ENCODE measurements at places on chromosomes 7 and 10. TPM values are rescaled to one million over a fixed set of nuclear protein-coding genes. Genes with fewer than 3 reads are reported as not detected.

DNA sequence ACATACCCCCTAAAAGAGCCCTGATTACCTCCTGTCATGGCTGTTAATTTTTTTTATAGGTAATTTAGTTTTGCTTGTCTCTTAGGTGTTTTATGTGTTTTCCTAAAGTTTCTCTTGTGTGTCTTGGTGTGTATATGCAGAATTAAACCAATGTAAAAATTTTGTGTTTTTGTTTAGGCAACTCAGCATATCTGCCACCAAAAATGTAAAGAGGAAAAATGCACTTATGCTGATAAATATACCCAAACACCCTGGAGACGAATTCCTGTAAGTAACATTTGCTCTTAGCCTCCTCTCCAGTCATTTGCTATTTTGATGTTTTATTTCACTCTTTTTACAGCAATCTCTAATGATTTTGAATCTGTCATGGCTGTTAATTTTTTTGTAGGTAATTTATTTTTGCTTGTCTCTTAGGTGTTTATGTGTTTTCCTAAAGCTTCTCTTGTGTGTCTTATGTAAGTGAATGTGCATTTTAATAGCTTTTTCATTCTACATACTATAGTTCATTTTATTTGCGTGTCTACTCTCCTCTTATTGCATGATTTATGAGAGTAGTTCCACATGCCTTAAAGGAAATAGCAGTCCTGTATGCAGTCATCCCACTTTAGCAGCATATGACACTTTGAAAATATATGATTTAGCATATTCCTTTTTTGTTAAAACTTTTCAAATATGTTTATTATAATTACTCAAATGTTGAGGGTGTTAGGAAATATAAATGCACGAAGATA, 149.2 kb downstream of the CCSER2 start:
- DNase-seq: no peak
- H3K27me3 ChIP-seq: no peaks in the 10 kb centered on the region
- H3K4me3 ChIP-seq: no peak overlapping the region
- no peaks in the 10 kb centered on the region for H3K4me1 ChIP-seq
- peaks cover 26% of the 10 kb centered on the region for H3K36me3 ChIP-seq
- no peak overlapping the region for H3K27ac ChIP-seq

Gene OR2AE1
- total RNA-seq: not detected

DNA sequence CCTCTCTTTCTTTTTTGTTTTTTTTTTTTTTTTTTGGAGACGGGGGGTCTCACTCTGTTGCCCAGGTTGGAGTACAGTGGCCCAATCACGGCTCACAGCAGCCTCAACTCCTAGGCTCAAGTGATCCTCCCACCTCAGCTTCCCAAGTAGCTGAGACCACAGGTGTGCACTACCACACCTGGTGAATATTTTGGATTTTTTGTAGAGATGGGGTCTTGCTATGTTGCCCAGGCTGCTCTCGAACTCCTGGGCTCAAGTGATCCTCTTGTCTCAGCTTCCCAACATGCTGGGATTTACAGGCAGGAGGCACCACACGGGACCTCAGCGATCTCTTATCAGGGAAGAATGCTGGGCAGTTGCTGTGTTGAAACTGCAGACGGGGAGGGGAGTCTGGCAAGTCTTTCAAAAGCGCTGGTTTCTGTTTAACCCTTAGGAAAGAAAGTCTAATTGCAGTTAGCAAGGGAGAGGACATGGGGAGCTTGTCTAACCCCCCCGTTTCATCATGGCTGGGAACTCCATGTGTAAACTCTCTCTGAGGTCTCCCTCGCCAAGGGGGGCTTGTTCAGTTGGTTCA, 39.6 kb upstream of the LMTK2 start:
- H3K4me3 ChIP-seq: no peak overlapping the region
- no peaks in the 10 kb centered on the region for H3K36me3 ChIP-seq
- no peaks in the 10 kb centered on the region for H3K27me3 ChIP-seq
- no peak overlapping the region for H3K27ac ChIP-seq

DNA sequence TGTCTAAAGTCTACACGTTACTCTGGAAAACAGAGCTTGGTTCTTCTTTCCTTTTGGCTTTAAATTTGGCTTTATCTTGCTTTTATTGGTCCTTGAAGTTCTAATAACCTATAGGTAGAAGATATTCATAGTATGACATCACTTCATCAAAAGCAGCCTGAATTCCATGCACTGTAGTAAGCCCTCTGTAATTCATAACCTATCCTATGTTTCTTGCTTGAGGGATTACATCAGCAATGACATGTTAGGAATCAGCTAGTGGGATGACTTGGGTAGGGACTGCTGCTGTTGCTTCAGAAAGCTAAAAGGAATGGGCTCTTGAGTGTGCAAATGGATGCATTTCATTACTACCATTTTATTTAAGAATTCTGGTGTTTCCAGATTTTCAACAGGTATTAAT, 184.9 kb downstream of the PTEN start:
- H3K4me1 ChIP-seq: peaks cover 2% of the 10 kb centered on the region
- H3K27ac ChIP-seq: no peak overlapping the region
- H3K4me3 ChIP-seq: no peak overlapping the region
- no peaks in the 10 kb centered on the region for H3K27me3 ChIP-seq
- H3K36me3 ChIP-seq: no peaks in the 10 kb centered on the region

DNA sequence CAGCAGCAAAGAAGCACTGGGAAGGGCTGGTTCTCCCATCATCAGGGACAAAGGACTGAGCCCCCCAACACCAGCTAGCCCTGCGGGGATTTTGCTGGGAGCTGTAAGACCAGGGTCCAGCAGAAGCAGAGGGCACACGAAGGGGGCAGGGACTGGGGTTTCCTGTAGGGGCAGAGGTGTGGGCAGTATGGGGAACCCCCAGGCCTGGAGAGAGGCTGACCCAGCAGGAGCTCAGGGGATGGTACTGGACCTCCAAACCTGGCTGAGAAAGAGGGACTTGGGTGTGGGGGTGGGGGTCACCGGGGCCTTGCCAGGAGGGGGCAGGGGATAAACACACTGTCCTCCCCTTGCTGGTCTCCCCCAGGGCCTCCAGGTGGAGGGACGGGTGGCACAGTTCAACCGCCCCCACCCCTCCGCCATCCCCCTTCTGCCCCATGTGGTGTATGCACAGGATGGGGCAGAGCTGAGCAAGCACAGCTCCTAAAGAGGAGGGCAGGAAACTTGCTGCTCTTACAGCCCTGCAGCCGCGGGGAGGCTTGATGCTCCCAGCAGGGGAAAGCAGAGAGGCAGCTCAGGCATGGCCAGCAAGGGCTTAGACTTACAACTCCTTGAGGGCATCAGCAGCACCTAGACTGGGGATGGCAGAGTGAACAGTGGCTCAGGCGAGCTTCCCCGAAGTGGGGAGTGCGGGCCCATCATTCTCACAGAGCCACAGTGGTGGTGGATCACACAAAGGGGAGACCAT, 12.4 kb upstream of the RET start:
- no peaks in the 10 kb centered on the region for H3K36me3 ChIP-seq
- no peak for DNase-seq
- no peak overlapping the region for H3K27ac ChIP-seq
- H3K27me3 ChIP-seq: no peaks in the 10 kb centered on the region
- no peaks in the 10 kb centered on the region for H3K4me1 ChIP-seq

Gene TMEM176B
- total RNA-seq: 4.0 TPM

DNA sequence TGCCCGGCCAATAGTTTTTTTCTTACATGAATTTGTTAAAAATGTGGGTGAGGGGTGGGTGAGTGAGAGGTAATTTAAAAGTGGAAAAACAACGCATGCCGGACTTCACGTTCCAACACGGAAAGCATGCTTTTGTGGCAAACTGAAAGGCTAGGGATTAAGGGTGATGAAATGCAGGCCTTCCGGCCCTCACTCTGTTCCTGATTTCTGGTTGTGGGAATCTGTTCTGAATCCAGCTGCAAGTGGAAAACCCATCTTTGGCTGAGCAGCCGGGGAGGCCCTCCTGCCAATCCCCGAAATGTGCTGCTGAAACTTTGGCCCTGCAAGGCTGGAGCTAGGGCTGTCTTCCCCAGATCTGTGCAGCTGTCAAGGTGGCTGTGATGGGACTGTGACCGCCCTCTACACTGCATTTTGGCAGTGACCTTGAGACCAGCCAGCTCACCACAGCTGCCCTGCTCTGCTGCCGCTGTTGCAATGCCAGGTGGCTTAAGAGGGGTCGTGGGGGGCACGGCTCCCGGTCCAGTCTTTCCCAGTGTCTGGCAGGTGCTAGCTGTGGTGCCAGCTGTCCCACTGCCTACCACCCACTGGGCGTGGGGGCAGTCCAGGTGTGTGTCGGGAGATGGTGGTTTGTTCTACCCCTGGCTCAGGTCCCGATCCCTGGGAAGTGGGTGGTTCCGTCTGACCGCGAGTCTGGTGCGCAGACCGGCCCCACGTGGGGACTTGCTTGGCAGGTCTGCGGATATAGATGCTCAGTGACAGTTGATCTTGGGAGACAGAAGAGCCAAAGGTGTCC, 39.0 kb downstream of the TET1 start:
- no peak overlapping the region for H3K4me3 ChIP-seq
- no peaks in the 10 kb centered on the region for H3K27me3 ChIP-seq
- no peak for DNase-seq
- H3K27ac ChIP-seq: no peak overlapping the region
- H3K4me1 ChIP-seq: peaks cover 9% of the 10 kb centered on the region
- no peaks in the 10 kb centered on the region for H3K36me3 ChIP-seq

GRCh38 chr10:13039761-13040160, 38.2 kb upstream of the CCDC3 start:
- no peak overlapping the region for H3K27ac ChIP-seq
- no peaks in the 10 kb centered on the region for H3K27me3 ChIP-seq
- H3K4me3 ChIP-seq: no peak overlapping the region
- DNase-seq: no peak

Gene PRRT4
- 0.42 TPM for total RNA-seq

DNA sequence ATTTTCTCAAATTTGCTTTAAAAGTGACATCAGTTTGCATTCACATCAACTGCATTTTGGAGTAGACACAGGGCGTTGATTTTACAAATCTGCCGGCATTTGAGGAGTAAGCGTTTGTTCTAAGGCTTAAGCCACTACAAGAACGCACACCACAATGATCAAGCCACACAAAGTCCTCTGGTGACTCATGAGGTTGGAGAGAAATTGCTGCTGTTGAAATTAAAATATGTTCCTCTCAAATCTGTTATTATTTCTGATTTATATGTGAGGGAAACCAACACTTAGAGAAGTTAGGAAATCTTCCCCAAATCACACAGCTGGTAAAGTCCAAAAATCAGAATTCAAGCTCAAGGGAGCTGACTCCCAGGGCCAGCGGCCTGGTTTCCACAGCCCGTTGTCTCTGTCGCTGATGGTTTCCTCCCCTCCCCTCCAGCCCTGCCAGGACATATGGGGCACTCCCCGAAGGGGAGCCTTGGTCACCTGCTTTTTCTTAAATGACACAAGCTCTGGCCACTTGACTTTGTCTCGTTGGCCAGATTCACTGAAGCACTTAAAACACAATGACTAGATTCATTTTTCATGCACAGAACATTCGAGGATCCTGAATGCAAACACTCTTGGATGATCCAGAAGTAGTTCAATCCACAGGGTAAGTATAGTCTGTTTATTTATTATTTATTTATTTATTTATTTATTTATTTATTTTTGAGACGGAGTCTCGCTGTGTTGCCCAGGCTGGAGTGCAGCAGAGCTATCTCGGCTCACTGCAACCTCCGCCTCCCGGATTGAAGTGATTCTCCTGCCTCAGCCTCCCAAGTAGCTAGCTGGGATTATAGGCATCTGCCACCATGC, 29.2 kb upstream of the KLF6 start:
- no peak for DNase-seq
- H3K36me3 ChIP-seq: no peaks in the 10 kb centered on the region
- H3K4me1 ChIP-seq: peaks cover 42% of the 10 kb centered on the region
- no peak overlapping the region for H3K4me3 ChIP-seq
- peak overlapping the region; percentile 43 for H3K27ac ChIP-seq

Gene IL6
- total RNA-seq: 1.7 TPM

GRCh38 chr10:72089618-72090017, 1.3 kb upstream of the SPOCK2 start:
- H3K27me3 ChIP-seq: no peaks in the 10 kb centered on the region
- DNase-seq: no peak
- no peaks in the 10 kb centered on the region for H3K36me3 ChIP-seq
- H3K4me1 ChIP-seq: peaks cover 40% of the 10 kb centered on the region
- H3K27ac ChIP-seq: peak overlapping the region; percentile 89

DNA sequence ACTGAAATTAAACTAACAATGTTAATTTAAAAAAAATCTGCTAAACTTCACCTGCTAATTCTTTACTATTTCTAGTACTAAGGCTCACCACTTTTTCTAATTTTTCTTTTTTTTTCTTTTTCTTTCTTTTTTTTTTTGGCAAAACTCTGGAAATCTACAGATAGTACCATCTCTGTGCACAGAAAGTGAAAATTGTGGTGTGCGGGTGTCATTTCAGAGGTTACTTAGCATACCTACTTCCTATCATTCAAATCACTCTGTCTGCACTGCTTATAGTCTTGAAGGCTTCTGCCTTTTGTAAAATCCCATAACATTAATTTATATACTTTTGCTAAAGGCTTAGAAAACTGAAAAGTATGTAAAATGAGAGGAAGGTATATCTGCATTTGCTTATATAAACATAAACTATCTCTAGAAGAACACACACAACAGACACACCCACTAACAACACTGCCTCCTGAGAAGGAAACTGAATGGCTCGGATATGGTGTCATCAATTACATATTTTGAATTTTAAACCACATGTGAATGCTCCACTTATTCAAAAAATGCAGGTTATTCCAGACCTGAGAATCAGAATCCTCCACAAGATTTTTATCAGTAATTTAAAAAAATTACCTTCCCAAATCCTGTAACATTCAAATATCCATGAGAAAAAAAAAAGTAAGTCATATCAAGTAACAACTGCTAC, 229.5 kb downstream of the PARD3 start:
- no peaks in the 10 kb centered on the region for H3K27me3 ChIP-seq
- H3K4me3 ChIP-seq: no peak overlapping the region
- no peaks in the 10 kb centered on the region for H3K36me3 ChIP-seq
- no peak overlapping the region for H3K27ac ChIP-seq
- no peak for DNase-seq
- H3K4me1 ChIP-seq: no peaks in the 10 kb centered on the region

- no peak for DNase-seq
- H3K27ac ChIP-seq: no peak overlapping the region
These were observed 46.1 kb downstream of the EPHB4 start for GRCh38 chr7:100781255-100781654.

- H3K36me3 ChIP-seq: peaks cover 81% of the 10 kb centered on the region
- no peaks in the 10 kb centered on the region for H3K4me1 ChIP-seq
- DNase-seq: no peak
- H3K27me3 ChIP-seq: no peaks in the 10 kb centered on the region
- no peak overlapping the region for H3K4me3 ChIP-seq
These were observed 15.7 kb downstream of the HPS1 start for GRCh38 chr10:98431016-98431415.

DNA sequence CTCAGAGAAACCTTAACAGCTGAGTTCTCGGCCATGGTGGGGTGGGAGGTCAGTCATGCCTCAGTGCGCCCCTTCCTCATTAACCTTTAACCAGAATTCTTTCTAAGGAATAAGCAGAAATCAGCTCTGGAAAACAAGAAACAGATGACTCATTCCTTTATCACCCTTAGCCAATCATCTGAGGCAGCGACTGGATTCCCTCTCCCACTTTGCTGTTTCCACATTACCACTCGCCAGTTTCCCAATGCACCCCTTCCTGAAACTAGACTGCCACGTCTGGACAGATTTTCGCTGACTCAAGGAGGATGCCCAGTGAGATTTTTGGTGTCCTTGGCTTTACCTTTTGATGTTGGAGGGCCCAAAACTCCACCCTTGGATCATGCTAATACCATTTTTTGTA, 223.8 kb downstream of the PLXDC2 start:
- no peak overlapping the region for H3K27ac ChIP-seq
- DNase-seq: no peak
- no peaks in the 10 kb centered on the region for H3K27me3 ChIP-seq
- H3K4me1 ChIP-seq: no peaks in the 10 kb centered on the region
- no peaks in the 10 kb centered on the region for H3K36me3 ChIP-seq
- no peak overlapping the region for H3K4me3 ChIP-seq

GRCh38 chr7:34491899-34492298, 166.1 kb upstream of the NPSR1 start:
- H3K27ac ChIP-seq: no peak overlapping the region
- H3K4me1 ChIP-seq: no peaks in the 10 kb centered on the region
- no peaks in the 10 kb centered on the region for H3K27me3 ChIP-seq
- no peaks in the 10 kb centered on the region for H3K36me3 ChIP-seq
- DNase-seq: no peak
